RWPE1 (cell line): ENCODE measurements at places on chromosomes 5 and 9.
A peak's percentile ranks its signal among the peaks of the same experiment; 100 is the strongest.

DNA sequence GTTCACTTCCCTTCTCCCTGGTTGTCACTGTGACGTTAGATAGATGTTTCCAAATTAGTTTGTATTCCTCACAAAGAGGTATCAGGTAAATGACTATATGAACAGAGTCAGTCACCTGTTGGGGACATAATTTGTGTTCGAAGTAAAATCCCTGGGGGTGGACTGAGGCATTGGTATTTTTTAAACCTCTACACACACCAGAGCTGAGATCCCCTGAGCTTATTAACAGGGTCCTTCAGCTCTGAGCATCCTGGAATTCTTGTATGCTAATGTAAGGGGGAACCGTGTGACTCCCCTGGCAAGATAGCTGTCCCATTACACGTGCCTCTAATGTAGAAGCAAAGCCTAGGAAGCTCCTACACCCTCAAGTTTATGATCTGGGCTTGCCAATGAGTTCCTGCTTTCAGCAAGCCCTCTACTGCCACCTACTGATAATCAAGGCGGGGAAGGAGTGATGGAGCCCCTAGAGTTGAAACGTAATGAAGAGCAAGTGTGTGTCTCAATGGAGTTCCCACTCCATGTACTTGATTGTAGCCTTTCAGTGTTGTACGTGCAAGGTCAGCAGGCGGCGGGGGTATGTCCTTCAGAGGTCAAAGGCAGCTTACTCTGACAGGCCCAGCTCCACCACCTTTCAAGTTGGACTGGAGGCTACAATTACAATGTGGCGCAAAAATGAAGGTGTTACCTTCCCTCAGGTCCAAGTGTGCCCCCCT, 14.4 kb downstream of the PRKACG start:
- DNase-seq: peak; percentile 76

DNA sequence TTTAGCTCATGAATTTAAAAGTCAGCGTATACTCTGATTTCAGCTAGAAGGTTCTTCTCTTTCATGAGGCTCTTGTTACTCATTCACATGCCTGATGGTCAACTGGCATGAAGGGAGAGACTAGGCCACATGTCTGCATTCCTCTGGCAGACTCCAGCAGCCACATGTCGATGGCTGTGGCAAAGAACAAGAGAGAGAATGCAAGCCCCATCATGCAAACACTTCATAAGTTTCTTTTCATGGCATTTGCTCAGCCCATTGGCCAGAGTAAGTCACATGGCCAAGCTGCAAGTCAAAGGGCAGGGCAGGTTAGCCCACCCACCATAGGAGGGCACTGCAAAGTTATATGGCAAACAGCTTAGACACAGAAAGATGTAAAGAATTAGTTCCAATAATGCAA, 5.4 kb downstream of the KCNV2 start:
- DNase-seq: peak; percentile 4

DNA sequence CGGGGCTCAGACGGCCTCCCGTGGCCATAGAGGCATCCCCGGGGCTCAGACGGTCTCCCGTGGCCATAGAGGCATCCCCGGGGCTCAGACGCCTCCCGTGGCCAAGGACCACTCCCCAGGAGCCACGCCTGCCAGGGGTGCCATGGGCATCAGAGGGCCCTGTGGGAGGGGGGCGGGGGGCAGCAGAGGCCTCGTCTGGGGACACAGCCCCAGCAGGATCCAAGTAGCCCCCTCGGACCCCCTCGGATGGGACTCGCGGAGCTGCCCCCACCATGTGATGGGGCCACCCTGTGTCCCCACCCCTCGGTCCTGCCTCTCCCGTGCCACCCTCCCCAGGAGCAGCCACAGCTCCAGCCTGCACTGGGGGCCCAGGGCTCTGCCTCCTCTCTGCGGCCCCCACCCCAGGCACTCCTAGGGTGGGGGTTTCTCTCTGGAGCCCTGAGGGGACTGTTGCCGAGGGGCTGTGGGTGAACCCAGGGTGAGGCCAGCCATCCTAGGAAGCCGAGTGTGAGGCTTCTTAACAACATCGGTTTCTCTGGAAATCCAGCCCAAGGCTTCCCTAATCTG, 2.5 kb downstream of the ENTPD8 start:
- no peak for DNase-seq

GRCh38 chr5:81359108-81359507, 34.8 kb downstream of the ACOT12 start:
- DNase-seq: no peak

GRCh38 chr9:137077010-137077747, at the start of gene UAP1L1:
Gene UAP1L1 (plus strand): TSS chr9:137077517. CDS start chr9:137077533, 16 bp downstream.
- DNase-seq: no peak

DNA sequence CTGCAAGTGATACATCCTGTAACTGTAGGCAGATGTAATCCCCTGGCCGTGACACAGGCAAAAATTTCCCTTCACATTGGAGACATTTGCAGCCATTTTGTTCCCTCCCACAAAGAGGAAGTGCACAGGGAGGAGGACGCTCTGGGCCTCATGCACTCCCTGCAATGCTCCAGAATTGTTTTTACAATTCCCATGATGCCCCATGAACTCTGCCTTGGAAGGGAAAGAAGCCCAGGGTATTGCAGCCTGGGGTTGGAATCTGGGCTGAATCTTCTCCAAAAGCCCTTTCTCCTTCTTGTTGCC, 491.7 kb downstream of the CCDC171 start:
- DNase-seq: no peak

GRCh38 chr5:168477060-168477459, 9.2 kb upstream of the RARS1 start:
- no peak for DNase-seq

- DNase-seq: no peak
These were observed 62.6 kb upstream of the HAND1 start for GRCh38 chr5:154540600-154540999.

- no peak for DNase-seq
These were observed 40.0 kb downstream of the GABRG2 start for GRCh38 chr5:162107591-162107990.

DNA sequence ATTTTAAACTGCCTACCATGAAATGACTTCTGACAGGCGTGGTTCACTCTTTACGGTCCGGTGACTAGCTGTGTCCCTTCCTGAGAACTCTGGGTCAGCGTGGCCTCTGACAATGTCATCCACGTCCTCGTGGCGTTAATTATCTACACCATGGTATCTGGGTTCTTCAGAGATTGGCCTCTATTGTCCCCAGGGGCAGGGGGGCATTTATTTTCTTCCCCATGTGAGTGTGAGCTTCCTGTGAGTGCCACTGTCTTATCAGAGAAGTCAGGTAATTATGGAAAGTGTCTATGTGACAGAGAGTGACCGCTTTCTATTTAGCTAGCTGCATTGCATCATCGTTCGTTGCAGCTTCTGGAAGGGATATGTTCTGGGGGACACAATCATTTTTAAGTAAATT, 77.2 kb downstream of the FBXL7 start:
- no peak for DNase-seq

- no peak for DNase-seq
These were observed 125.3 kb downstream of the CEP120 start for GRCh38 chr5:123297866-123298265.

DNA sequence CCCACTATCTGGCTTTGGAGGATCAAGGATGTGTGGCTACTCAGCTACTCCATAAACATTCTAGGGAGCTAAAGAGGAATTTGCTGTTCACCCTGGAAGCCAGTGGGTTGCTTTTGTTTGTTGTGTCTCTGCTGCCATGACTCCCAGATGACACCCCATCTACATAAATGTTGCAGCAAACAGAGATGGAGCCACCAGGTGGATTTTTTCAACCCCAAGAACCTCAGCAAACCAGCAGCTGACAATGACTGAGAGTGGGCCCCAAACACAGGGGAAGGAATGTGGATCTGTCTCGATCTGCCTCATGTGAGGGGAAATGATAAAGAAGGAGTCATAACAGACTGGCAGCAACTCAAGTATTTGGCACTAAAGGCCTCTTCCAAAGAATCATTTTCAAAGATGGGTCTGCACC, 132.7 kb upstream of the TNC start:
- peak; percentile 98 for DNase-seq

DNA sequence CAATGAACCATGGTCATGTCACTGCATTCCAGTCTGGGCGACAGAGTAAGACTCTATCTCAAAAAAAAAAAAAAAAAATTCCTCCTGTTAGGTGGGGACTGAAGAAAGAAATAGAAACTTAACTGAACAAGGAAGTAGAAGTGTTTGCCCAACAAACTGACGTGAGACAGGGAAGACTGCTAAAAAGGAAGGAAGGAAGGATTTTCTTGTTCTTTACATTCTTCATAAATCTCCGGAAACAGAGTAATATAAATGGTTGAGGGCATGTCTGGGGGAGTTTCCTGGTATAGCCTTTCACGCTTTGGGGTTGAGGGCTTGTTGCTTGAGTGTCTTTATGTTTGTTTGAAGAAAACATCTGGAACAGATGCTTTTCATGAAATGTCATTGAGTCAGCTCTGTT, 3.1 kb downstream of the TOR1B start:
- DNase-seq: no peak

DNA sequence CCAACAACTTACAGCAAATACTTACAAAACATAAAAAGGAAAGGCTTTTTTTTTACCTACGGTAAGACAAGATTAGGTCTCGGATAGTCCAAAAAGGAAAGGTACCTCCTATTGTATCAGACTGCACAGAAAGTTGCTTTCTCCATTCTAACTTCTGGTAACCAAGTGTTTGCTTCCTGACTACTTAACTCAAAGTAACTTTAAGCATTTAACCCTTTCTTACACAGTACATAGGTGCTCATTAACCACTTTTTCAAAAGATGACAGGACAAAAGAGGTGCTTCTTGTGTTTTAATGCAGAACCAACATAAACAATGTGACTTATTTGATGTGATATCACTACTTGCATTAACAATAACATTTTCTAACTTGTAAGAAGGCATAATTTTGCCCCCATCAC, 23.1 kb downstream of the PWWP2A start:
- no peak for DNase-seq

DNA sequence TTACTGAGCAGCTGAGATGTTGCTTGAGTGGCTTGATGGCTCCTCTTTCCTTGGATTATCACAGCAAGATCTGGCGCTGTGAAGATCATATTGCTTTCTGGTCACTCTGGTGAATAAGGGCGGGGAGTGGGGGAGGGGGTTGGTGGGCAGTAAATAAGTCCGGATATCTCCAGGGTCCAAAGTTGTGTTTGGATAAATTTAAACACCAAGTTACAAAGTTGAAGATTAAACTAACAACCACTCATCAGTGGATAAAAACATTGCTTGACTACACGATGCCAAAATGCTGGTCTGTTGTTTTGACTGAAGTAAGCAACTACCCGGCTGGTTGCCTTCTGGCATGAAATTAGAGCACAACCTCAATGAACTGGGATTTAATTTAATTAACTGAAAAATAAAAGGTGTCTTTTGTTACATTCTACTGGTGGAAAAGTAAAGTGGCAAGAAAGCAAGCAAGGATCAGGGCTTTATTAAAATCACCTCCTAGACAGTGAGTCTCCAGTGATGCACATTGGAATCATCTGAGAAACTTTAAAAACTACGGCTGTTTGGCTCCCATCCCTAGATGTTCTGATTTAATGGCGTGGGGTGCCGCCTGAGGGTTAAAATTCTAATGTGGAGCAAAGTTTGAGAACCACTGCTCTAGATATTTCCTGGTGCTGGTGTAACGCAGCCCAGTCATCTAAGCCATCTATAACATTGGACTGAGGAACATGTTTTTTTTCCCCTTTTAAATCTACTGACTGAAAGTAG, 86.7 kb upstream of the AGXT2 start:
- DNase-seq: no peak

GRCh38 chr5:123285122-123286023, 137.8 kb downstream of the CEP120 start:
- no peak for DNase-seq

DNA sequence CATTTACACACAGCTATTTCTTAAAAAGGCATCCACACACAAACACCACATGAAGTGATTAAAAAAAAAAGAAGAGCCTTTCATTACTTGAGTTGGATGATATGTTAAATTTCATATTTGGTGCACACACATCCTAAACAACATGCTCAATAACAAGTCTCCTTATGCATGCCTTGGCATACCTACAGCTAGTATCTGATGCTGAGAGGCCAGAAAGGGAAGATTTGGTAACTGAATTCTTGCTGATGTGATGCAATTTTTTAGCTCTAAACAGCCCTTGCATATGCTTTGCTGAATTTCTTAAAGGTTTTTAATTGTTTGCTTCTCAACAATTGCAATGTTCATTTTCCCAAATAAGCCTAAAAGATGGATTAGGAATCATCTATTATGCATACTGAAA, 338.8 kb downstream of the ARL15 start:
- DNase-seq: no peak

DNA sequence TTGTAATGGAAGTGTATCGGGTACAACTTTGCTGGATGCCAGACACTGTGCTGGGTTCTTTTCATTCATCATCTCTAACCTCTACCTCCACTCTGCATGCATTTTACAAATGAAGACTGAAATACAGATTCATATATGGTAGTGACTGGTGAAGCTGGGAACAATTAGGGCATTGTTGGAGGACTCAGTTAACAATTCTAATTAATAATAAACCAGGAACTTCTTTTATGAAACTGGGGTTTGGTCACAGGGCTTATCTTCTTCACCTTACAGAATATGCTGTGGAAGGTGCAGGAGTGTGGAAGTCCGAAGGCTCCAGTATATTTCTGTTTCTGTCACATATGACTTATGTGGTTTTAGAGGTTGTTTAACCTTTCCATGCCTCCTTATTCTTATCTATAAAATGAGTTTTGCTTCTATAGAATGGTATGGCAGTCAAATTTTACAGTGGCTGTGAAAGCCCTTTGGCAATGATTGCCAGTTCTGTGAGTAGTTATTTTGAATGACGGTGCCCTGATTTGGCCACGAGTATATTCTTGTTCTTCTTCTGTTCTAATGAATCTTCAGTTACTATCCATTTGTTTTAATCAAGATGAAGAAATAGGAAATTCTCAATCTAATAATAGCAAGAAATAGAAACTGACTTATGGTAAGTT, 284.7 kb downstream of the GABRB2 start:
- no peak for DNase-seq

DNA sequence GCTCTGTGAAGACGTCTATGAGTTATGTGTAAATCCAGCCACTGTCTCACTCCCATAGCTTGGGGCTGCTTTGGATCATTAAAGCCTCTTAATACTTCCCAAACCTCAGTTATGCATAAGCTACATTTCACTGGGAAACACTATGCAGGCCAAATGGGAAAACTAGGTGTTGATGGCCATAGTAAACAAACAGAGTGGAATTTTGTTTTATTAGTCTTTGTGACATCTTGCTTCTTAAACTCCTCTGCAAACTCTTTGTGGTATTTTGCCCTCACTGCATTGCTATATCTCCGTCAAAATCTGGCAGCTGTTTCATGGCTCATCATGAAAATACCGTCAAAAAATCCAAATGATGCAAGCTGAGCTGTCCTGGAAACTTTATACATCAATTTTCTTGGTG, 167.2 kb upstream of the HMHB1 start:
- no peak for DNase-seq

DNA sequence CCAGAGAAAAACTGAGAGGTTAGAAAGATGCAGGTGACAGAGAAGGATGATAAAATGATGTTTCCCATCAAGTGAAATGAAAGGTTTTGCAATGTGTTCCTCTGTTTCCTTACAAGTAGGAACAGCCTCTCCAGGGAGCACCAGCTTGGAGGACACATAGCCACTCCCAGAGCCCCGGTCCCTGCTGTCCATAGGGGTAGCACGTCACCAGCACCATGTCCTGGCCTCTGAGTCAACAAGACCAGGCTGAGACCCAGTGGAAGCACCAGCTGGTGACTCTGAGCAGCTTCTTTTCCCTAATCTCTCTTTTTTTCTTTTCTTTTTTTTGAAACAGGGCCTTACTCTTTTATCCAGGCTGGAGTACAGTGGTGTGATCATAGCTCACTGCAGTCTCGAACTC, 19.4 kb upstream of the HMCN2 start:
- no peak for DNase-seq
